SJSA1 (cell line): ENCODE measurements at places on chromosomes 6 and 20.

DNA sequence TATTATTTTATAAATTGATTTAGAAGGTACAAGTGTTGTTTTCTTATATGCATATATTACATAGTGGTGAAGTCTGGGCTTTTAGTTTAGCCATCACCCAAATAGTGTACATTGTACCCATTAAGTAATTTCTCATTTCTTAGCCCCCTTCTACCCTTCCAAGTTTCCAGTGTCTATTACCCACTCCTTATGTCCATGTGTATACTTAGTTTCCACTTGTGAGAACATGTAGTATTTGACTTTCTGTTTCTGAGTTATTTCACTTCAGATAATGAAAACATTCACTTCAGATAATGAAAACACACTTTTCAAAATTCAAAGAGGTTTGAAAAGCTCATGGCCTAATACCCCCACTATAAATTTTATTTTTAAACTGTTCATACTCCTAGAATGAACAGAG lies 14.5 kb downstream of the DEFB125 start:
- H3K27me3 ChIP-seq, result no peaks in the 10 kb centered on the region; the same call in 1 of the 2 replicates
- no peak overlapping the region for H3K4me3 ChIP-seq
- no peak for DNase-seq
- H3K4me1 ChIP-seq, result no peaks in the 10 kb centered on the region

GRCh38 chr6:113524826-113525225 lies 332.3 kb upstream of the MARCKS start:
- DNase-seq, result no peak
- no peak overlapping the region for H3K27ac ChIP-seq
- H3K27me3 ChIP-seq, result no peaks in the 10 kb centered on the region
- H3K4me1 ChIP-seq, result no peaks in the 10 kb centered on the region
- no peak overlapping the region for H3K4me3 ChIP-seq

DNA sequence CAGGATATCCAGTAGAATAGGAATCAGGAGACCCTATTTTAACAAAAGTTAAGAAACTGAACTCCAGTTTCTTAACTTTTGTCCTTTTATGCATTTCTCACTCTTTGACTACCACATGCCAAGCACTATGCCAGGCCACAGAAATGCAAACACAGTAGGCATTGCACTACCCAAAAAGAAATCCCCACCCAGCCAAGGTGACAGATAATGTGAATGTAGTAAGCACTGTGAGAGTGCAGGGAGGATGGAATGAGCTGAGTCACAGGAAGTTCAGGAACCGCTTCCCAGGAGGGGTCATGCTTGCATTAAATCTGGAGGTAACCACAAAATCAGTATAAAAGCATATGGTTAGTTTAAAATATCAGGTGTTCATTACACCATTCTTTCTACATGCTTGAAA lies 20.1 kb upstream of the FAM83C start:
- peak; percentile 85 for DNase-seq
- H3K27me3 ChIP-seq, result no peaks in the 10 kb centered on the region
- H3K27ac ChIP-seq, result peak overlapping the region; percentile 81
- no peak overlapping the region for H3K4me3 ChIP-seq
- no peaks in the 10 kb centered on the region for H3K36me3 ChIP-seq

DNA sequence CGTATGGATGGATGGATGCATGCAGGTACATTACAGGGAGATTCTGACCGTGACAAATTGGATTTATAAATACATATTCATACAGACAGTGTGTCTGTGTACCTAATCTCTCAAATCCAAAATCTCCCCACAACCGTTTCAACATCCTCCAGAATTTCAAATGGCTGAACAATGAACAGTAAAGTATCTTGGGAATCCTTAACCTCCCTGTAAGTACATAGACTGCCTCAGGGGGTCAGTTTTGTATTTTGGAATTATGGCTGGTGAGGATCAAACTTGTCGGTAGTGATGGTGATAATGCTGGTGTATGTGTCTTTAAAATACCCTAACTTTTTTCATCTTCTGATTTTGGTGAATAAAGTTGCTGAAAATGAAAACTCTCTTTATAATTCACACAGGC lies 246.2 kb downstream of the FOXC1 start:
- H3K4me1 ChIP-seq, result peaks cover 9% of the 10 kb centered on the region
- no peak overlapping the region for H3K4me3 ChIP-seq
- no peak overlapping the region for H3K27ac ChIP-seq
- no peaks in the 10 kb centered on the region for H3K36me3 ChIP-seq
- no peak for DNase-seq

GRCh38 chr20:23050847-23051627 lies 1.6 kb upstream of the THBD start:
- H3K36me3 ChIP-seq, result no peaks in the 10 kb centered on the region
- peak overlapping the region; percentile 60 for H3K27ac ChIP-seq
- peak overlapping the region; percentile 39 for H3K4me3 ChIP-seq
- peak; percentile 82 for DNase-seq

GRCh38 chr6:78999737-79000136 lies 78.3 kb downstream of the PHIP start:
- H3K4me3 ChIP-seq, result no peak overlapping the region
- no peaks in the 10 kb centered on the region for H3K27me3 ChIP-seq
- H3K4me1 ChIP-seq, result no peaks in the 10 kb centered on the region
- peaks cover 71% of the 10 kb centered on the region for H3K36me3 ChIP-seq
- H3K27ac ChIP-seq, result no peak overlapping the region
- DNase-seq, result no peak
